ENCODE measurements at places on chromosomes 6 and 20.

DNA sequence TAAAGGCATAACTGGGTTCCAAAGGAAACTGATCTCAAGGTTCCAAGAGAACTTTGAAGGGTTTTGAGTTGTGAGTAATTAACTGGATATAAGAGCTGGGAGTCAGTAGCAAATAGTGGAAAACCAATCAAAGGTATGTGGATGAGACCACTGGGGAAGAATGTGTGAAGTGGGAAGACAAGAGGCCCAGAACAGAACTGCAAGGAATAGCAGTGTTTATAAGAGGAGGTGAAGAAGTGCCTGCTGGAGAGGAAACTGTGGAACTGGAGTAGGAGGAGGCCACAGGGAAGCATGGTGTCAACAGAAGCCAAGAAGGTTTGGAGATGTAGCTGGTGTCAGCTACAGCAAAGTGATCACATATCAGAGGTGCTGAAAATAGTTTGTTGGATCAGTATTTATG is 18.7 kb upstream of the HDAC2 start:
- DNase-seq, result no peak

GRCh38 chr20:63625771-63626423 is 1.0 kb downstream of the GMEB2 start:
- DNase-seq, result peak; percentile 63

DNA sequence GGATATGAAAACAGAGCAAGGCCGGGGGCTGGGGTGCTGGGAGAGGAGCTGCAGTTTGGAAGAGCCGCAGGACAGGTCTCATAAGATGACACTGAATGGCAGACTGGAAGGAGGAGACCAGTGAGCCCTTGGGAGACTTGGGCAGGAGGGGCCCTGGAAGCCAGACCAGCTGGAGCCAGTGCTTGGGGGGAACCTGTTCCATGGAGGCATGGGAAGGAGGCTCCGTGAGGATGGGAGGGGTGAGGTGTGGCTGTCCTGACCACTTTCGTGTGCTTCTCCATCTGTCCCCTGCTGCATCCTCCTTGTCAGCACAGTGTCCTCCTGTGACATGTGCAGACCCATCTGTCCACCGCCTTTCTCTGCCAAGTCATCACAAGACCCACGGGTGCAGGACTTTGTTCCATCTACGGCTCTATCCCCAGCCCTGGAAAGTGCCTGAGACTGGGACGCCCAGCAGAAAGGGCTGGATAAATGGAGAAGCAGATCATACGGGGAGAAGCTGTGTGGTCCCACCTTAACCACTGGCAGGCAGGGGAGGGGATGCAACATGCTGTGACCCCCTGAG is 84.8 kb upstream of the MPC1 start:
- DNase-seq, result no peak

- DNase-seq, result no peak
Measured at GRCh38 chr20:58835231-58835630, 15.5 kb downstream of the GNAS-AS1 start.

- no peak for DNase-seq
Measured at GRCh38 chr6:100185615-100186014, 191.6 kb upstream of the MCHR2 start.

- no peak for DNase-seq
Measured at GRCh38 chr6:49553384-49553783, 2.9 kb downstream of the C6orf141 start.

GRCh38 chr6:153976921-153977693 is 61.9 kb upstream of the OPRM1 start:
- DNase-seq, result no peak

DNA sequence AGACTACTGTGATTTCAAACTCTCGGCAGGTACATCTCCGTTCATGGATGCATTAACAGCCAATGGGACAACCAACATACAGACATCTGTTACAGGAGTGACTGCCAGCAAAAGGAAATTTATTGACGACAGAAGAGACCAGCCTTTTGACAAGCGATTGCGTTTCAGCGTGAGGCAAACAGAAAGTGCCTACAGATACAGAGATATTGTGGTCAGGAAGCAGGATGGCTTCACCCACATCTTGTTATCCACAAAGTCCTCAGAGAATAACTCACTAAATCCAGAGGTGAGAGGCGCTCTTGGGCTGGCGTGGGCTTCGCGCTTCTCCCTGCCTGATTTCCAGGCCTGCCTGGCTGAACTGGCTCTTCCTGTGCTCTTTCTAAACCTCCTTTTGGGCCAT is 68.4 kb downstream of the RPP40 start:
- DNase-seq, result no peak

- no peak for DNase-seq
Measured at GRCh38 chr6:35491558-35492257, 5.2 kb downstream of the TEAD3 start.

- DNase-seq, result no peak
Measured at GRCh38 chr6:87936065-87936464, 111.6 kb upstream of the SPACA1 start.

Measured in ecto neural progenitor cell (in vitro differentiated cells).